ENCODE measurements at places on chromosomes 2 and 18.

DNA sequence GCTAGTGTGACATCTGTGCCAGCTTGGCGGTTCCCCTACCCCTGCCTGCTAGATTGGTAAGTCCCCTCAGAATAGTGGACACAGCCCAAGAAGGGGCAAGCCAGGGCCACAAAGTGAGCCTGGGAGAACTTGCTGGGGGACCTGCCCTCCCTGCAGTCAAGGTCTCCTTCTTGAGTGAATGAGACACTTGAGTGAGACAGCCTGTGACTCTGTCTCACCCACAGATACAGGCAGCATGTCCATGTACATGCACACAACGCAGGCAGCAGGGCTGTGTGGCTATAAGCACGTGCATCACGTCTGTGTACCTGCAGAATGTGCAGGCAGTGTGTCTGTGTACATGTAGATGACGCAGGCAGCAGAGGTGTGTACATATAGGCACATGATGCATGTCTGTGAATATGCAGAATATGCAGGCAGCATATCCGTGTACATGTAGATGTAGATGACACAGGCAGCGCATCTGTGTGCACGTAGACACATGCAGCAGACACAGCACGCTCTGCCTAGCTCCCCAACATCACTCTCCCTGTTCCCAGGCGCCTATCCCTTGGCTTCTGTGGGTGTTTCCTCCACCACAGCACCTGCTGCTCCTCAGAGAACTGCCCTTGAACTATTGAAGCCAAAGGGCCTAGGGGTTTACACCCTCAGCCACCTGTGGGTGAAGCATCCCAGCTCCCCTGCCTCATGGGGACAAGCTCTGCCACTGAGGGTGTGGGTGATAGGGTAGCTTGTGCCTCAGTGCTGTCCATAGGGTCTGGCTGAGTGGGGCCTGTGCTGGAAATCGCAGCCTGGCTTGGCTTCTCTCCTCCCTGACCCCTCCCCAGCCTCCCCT is 147.2 kb upstream of the TWIST2 start:
- DNase-seq: no peak

GRCh38 chr2:41241325-41242000 is 789.6 kb upstream of the SLC8A1 start:
- peak; percentile 20 for DNase-seq

- no peak for DNase-seq
These were observed 339.6 kb downstream of the TGIF1 start for GRCh38 chr18:3789525-3789924.

DNA sequence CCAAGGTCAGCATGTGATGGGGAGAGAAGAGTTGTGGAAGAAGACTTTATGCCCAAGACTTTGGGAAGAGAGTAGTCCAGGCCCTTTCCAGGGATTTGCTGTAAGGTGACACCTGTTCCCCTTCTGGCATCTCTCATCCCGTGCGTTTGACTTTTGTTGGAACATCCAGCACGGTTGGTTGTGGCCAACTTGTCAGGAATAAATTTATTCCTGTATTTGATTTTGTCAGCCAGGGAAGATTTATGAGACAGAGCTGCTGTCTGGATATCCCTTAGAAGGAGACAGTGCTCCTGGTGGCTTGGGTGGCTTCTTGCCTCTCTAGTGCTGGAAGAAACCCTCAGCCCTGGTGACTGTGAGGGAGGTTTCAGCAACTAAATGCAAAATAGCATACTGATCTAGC is 121.5 kb downstream of the PTPRM start:
- no peak for DNase-seq

DNA sequence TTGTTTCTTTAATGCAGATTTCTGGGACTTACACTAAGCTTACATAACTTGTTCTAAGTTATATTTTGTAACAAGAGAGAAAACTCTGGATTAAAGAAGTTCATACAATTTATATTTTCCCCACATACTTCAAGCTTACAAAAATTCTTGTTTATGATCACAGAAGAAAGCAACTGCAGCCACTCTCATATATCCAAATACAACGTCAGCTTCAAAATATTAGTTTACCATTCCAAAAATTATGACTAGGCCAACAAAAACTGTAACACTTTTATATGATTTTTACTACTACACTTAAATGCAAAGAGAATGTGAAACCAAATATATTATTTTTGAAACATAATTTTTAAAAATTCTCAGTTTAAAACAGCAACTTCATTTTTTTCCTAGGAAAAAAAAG is 30.9 kb downstream of the LPIN2 start:
- DNase-seq: no peak

DNA sequence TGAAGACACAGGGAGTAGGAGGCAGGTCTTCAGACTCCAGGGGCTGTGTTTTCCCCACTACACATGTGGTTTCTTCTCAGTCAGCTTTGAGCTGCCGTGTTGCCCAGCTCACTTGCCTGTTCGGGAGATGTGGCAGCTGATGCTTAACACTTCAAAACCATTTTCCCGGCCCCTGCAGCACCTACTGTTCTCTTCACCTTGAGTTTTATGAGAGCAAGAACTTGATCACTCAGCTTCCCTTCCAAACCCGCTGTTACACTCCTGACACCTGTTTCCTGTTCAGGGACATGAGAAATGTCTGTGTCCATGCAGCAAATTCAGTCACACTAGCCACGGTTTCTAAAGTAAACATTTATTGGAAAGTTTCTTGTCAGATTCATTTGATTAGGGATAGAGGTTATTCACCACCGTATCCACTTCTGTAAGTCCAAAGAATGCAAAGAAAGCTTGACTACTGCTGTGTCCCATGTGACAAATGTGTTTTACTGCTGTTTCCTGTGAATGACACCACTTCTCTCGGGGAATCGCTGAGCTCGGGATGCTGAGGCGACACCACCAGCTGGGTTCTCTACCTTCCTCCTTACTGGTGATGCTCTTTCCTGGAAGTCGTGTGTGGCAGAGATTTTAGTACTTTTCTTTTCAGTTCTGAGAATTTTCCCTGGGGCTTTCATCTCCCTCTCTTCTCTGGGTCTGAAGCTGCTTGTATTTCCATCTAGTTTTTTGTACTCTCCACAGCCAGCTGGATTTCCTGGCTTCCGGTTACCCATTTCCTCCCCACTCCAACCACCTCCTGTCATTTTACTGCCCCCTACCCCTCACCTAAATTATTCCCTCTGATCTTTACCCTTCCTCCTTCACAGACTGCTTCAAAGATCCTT is 91.7 kb downstream of the KLF7 start:
- DNase-seq: peak; percentile 23

DNA sequence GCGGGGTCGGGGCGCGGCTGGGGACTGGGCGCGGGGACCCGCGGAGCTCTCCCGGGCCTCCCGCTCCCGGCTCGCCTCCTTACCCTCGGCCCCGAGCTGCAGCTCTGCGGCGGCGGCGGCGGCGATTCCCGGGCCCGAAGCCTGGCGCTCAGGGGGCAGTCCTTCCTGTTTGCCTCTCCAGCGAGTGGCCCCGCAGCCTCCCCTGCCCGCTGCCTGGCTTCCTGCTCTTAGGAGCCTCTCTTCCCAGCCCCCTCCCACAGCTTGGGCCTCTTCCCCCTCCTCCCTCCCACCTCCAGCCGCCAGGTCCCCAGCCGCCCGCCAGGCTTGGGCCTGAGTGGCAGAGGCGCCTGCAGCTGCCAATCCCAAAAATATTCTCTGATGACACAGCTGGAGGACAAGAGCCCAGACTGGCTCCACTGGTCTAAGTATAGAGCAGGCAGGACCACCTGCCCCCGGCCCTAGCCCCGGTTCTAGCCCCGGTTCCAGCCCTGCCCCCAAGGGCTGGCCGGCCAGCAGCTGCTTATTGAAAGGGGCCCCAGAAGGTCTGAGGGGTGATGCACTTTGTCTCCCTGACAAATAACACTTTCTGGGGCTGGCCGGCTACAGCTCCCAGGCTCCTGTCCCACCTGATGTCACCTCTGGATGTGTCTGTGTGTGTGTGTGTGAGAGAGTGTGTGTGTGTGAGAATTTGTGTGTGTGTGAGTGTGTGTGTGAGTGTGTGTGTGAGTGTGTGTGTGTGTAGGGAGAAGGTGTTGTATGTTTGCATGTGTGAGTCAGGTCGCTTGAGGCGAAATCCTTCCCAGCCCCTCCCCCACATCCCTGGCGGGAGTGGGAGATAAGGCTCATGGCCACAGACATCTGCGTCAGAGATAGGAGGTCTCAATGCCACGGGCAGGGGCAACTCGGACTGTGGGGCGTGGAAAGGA is at the start of gene OBSL1:
Gene OBSL1, minus strand, starts transcription at position 229 of the 926 bp plus-strand sequence. CDS start 307 bp downstream, outside the sequence.
- peak; percentile 89 for DNase-seq

- DNase-seq: no peak
These were observed 862.9 kb upstream of the ACVR2A start for GRCh38 chr2:146981921-146982320.

- DNase-seq: peak; percentile 45
These were observed 41.4 kb downstream of the IL1R2 start for GRCh38 chr2:102033031-102033749.

DNA sequence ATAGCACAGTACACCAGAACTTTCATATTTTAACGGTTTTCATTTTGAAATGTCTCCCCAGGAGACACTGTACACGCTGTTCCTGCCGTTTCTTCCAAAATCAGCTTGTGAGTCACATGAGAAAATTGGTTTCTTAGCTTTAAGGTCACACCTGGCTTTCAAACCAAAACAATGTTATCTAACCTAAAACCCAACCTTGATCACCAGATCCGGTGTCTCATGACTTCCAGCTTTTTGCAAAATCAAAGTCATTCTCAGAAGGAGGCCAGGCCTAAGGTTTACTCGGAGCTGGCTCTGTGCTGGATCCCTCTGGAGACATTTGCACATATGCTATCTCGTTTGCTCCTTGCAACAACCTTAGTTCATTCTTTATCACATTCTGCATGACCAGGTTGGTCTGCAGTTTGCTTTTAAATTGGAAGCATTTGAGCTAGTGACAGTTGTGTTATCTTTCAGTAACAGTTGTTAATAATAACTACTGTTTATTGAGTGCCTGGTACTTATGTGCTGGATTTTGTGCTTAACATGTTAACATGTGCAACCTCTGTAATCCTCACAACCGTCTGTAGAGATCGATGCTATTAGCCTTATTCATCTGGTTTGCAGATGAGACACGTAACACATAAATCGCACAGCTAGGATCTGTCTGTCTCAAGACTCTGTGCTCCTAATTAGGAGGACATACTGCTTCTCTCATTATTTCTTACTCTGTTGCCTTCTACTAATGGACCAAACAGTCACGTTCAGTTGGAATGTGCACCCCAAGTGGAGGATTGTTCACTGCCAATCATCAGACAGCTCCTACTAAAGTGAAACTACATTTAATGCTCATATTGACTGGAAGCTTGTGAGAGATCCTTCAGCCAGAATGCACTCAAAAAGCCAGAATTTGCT is 105.5 kb downstream of the RNF144A start:
- no peak for DNase-seq

DNA sequence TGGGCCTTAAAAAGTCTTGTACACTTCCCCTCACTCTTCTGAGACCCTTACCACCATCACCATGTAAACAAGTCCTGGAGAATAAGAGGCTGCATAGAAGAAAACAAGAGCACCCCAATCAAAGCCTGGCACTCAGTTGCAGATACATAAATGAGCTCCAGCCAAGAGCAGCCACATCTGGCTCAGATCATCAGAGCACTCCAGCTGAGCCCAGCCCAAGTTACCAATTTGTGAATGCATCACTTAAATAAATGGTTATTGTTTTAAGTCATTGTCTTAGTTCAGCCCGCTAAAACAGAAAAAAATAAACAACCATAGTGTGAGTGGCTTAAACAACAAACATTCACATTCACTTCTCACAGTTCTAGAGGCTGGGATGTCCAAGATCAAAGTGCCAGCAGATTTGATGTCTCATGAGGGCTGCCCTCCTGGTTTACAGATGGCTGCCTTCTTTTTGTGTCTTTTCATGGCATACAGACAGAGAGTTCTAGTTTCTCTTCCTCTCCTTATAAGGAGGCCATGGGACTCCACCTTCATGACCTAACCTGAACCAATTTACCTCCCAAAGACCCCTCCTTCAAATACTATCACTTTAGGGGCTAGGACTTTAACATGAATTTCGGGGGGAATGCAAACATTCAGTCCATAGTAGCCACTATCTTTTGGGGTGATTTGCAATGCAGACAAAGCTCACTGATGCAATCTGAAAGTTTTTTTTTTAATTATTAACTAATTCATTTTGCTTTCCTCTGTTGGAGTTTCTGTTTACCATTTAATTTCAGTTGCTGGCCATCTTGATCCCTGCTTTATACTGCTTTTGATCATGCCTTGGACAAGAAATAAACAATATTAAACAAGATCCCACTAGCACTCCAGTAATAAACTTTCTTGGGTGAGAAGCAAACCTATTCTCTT is 187.5 kb upstream of the ACVR2A start:
- no peak for DNase-seq

DNA sequence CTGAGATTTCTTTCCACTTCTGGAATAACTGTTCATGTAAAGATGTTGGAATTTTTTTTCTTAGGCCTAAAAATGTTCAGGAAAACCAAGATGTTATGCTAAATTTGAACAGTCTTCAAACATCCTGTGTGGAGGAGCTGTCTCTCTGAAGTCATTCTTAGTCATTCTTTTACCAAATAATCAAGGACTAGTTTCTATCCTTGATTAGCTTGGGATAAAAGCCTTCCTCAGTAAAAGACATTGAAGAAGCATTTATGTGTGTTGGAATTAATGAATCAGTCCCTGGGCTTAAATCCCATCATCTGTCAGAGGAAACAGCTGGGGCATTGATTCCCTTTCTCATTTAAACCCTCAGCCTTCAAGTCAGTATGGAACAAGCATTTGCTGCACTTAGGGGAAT is 300.1 kb upstream of the NXPH2 start:
- peak; percentile 2 for DNase-seq

- no peak for DNase-seq
These were observed 150.5 kb downstream of the COPS8 start for GRCh38 chr2:237236188-237236587.

DNA sequence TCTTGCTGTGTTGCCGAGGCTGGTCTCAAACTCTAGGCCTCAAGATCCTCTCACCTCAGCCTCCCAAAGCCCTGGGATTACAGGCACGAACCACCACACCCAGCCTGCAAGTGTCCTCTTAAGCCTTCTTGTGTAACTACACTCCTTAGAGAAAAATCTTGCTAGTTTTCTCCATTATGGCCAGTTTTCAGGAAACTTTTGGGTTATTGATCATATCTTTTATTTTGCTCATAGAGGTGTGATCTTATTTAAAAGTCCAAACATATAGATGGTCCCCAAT is 2.4 kb downstream of the SOCS6 start:
- DNase-seq: no peak

DNA sequence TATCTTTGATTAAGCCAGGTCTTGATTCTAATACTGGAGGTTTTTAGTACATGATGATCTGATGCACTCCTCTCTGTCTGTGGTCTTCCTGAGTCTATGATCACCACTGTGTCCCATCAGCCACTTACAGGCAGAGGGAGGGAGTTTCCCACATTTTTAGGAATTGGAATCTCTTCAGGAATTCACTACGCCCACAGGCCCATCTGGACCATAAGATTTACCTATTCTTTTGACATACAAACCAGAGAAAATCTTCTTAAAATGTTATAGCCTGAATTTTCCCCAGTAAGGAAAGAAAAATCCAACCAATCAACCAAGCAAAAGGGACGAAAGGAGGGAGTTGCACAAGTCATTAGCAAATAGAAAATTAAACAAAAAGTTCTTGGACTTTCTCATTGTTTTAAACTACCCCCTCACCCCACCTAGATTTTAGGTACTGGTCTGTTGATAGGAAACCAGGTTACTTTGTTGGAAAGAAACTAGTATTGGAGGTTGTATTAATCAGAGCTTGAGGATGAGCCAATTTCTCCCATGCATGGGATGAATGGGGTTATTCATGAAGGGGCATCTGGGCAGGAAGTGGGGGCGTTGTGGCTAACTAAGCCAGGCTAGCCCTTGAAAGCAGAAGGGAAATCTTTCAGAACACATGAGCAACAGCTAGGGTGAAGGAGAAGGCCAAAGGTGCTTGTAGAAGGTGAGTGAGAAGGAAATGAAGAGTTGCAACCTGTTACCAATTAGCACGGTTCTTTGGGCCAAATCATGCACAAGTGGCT is 328.2 kb upstream of the MEX3C start:
- DNase-seq: no peak
